ENCODE measurements at places on chromosomes 12 and 14.

- DNase-seq, result no peak
Observed at GRCh38 chr12:104347374-104348075, 44.0 kb downstream of the EID3 start.

DNA sequence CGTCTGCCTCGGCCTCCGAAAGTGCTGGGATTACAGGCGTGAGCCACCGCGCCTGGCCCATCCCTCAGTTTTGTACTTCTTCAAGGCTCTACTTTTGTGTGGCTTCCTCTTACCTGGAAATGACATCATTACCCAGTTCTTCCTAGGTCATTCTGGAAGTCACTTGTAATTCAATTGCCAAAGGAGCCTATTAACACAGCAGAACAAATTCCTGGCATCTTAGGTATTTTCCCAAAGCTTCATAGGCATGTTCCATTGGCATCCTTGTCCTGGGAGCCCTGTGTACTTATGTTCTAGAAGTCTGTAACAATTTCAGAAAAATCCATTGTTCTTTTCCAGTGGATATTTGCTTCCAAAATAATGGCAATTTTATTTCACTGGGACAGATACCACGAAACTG, 60.6 kb downstream of the DAAM1 start:
- no peak for DNase-seq

DNA sequence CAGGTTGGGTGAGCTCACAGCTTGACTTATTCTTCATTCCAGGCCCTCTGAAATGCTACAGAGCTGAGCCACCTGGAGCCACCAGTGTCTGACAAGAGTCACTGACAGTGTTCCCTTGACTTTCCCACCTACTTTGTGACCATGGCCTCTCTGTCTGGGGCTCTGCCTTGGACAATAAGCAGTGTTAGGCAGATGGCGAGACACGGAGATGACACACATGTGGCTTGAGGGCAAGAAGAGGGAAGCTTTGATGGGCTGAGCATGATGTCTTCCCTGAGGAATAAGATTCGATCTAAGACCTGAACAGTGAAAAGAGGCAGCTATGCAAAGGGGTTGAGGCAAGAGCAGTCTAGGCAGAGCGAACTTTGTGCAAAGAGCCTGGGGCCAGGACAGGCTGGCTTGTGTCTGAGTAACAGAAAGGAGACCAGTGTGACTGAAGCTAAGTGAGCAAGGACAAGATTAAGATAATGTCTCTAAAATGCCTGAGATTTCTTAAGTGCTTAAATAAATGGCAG, 105.5 kb downstream of the NUAK1 start:
- DNase-seq, result no peak

DNA sequence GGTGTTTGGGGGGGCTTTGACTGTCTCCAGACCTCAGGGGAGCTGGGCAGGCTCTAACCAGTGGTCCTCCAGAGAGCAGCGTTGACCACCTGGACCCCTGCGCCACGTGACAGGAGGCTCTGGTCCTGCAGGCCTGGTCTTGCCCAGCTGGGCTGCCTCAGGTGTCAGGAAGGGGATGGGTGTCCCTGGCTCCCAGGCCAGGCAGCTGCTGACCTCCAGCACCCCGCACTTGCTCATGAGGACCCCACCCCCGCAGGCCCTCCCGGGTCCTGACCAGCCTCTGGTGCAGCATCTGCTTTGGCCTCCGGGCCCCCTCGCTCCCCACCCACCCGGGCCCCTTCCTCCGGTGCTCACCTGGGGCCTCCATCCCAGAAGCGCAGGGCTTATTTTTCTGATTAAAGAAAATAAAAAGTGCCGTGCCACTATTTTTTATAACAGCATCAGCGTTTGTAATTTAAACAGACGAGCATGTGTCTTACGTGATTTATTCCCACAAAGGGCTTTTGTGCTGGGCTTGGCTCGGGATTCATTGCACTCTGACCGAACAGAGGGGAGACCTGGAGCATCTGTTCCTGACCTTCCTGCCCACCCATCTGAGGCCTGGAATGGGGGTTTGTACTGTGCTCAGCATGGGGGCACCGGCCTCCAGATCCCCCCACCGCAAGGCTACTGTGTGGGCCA, 21.7 kb downstream of the FBRSL1 start:
- no peak for DNase-seq

GRCh38 chr12:110948041-110948440, 27.7 kb upstream of the MYL2 start:
- no peak for DNase-seq

- DNase-seq, result no peak
Observed at GRCh38 chr12:23014749-23015148, 389.8 kb downstream of the ETNK1 start.

DNA sequence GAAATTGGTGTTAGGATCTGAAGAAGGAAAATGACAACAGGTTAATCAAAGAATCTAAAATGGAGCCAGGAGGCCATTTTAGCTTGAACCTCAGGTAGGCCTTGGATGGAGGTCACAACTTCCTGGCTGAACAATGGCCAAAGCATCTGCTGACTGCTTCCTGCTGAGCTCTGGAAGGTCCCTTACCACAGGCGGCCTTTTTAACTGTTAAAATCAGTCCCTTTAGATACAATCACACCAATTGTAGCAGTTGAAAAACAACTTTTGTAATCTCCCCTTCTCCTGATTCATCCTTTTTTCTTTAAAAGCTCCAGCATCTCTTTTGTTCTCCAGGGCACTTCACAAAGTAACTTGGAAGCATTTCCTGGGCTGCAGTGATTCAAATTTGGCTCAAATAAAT, 388.8 kb downstream of the PDZRN4 start:
- DNase-seq, result no peak

DNA sequence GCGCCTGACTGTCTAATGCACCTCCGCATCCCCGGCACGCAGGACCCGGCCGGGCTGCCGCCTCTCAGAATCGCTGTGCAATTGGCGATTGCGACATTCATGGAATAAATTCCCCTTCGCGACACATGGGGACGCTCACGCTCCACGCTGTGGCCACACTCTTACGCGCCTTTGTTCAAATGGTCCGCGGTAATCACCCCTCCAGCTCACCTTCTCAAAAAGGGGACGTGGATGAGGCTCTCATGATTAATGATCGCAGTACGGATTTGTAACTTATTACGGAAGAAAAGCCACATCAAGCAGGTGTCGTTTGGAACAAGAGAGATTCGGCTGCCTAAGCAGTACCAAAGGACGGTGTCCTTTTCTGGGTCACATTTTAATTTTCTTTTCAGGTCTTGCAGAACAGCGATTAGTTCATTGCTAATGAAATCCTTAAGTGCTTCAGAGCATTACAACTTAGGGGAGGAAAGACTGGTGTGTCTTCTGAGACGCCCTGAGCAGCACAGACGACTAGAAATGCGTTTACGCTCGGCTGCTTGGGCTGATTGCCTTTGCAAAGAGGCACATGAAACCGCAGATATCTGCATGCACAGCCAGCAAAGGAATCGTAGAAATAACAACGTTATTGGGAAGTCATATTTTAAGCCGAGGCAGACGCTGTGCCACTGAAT, 37.3 kb upstream of the ADGRD1 start:
- no peak for DNase-seq

DNA sequence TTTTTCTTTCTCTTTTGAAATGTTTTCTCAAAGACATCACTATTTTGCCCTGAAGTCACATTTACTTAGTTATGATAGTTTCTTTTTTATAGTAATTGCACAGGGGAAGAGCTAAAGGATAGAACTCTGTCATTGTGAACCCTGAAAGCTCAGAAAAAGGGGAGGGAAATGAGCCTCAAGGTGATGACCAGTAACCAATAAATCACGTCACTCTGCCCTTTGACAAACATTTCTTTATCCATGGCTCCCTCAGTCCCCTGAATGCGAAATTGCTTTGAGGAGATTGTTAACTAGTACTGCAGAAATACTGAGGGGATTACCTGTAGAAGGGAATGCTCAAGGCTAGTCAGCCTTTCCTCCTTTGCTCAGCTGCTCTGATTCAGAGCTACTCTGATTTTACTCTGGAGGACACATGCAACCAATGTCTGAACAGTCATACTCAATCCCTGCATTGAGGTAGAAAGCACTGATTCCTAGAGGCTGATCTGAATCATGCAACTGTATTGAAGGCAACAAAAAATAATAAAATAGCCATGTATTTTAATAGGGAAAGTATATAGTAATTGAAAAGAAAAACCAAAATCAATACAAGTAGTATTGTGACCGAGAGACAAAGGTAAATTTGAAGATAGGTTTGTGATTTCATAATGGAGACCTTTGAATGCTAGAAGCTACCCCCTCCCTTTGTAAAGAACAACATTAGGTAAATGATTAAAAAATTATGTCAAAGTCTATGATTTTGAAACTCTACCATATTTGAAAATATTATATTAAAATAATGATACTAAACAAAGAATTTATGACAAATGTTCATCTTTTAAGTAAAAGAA, 24.7 kb downstream of the SLCO1B1 start:
- DNase-seq, result no peak

GRCh38 chr12:53571295-53571694, 54.9 kb downstream of the ATF7 start:
- no peak for DNase-seq

- no peak for DNase-seq
Observed at GRCh38 chr14:56189307-56189706, 71.1 kb downstream of the PELI2 start.

DNA sequence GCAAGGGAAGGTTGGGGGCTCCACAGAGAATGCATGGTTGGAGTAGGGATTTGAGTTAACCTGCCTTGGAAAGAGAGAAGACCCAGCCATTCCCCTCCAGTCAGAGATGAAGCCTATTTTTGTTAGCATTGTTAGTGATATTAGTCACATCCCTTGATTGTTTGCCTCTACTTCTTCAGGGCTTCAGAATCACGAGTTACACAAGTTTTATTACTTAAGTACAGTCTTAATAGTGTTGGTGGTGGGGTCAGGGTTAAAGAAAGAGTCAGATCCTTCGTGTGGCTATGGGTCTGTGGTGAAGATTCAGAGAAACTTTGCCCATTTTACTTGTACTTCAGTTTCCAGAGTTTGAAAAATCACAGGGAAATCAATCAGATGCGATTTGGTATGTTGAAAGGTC, 363.1 kb downstream of the LRIG3 start:
- DNase-seq, result no peak

DNA sequence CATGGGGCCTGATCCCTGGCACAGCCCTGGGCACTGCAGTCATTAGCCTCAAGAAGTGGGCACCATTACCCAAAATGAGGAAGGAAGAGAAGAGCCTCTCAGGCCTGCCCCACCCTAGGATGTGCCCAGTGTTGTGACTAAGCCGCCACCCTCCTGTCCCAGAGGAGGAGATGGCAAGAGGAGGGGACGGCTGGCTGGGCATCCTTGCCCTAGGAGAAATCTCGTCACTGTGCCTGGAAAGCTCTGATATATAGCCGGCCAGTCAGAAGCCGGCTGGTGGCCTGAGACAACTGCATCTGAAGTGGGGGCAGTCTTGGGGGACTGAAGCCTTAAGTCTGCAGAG, 115.2 kb downstream of the LGMN start:
- DNase-seq, result no peak

- DNase-seq, result no peak
Observed at GRCh38 chr14:97517566-97518234, 720.5 kb downstream of the VRK1 start.

DNA sequence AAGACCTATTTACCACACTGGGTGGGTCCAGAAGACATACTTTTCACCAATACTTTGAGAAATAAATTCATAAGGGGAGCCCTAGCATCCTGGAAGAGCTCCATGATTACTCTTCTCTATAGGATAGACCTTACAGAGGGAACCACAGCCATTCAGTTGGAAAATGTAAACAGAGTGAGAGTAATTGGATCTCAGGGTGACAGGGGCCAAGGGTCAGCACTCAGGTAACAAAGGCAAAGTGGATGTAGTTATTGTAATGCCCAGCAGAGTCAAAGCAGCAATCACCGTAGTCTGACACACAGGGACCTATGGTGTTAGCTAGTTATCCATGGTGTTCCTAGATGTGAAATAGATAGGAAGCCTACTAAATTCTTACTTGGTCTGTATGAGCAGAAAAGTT, 10.8 kb upstream of the GTF2A1 start:
- DNase-seq, result no peak

DNA sequence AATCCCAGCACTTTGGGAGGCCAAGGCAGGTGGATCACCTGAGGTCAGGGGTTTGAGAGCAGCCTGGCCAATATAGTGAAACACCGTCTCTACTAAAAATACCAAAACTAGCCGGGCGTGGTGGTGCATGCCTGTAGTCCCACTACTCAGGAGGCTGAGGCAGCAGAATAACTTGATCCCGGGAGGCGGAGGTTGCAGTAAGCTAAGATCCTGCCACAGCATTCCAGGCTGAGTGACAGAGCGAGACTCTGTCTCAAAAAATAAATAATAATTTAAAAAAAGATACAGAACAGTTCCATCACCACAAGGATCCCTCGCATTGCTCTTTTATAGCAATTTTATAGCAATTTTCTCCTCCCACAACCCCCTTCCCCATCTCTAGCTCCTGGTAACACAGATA, 4.7 kb upstream of the PDE1B start:
- DNase-seq, result no peak

- peak; percentile 55 for DNase-seq
Observed at GRCh38 chr14:102096569-102097188, 9.8 kb upstream of the HSP90AA1 start.

GRCh38 chr14:50784683-50785456, 46.1 kb downstream of the NIN start:
- no peak for DNase-seq

- no peak for DNase-seq
Observed at GRCh38 chr14:94598816-94599655, 13.2 kb upstream of the SERPINA3 start.

GRCh38 chr14:65335411-65335947, 77.1 kb upstream of the FUT8 start:
- no peak for DNase-seq

GRCh38 chr14:62691647-62692489, 353.4 kb downstream of the KCNH5 start:
- DNase-seq, result no peak

GRCh38 chr14:104422837-104423681, 156.5 kb upstream of the C14orf180 start:
- no peak for DNase-seq

GRCh38 chr12:5309654-5310053, 122.3 kb upstream of the NTF3 start:
- DNase-seq, result no peak

DNA sequence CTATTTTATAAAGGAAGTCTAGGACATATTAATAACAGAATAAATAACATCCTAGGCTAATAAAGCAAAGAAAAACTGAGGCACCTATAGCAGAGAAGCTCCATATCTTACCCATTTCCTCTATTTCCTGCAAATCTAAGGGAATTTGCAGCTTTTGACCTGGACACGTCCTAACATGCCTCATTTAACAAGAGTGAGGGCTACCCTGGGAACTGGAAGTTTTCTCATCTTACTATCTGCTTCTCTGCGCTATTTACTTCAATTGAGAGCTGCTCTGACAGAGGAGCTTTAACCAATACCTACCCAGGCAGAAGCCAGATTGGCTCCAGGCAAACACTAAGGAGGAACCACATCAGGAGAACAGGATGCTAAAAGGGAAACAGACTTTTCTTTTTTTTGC, 5.7 kb downstream of the YBX3 start:
- DNase-seq, result no peak

- DNase-seq, result no peak
Observed at GRCh38 chr12:93415723-93416464, 25.9 kb downstream of the UBE2N start.

Data from activated CD4-positive, alpha-beta T cell treated with anti-CD3 and anti-CD28 coated beads, Interleukin-2, amount 50 U/mL, for 24 hours (primary cell).